Urinary bladder (tissue), 4 donors: ENCODE measurements at places on chromosomes 2 and 18.

GRCh38 chr2:24181849-24182248 lies 7.0 kb downstream of the FAM228A start:
- DNase-seq: no peak

DNA sequence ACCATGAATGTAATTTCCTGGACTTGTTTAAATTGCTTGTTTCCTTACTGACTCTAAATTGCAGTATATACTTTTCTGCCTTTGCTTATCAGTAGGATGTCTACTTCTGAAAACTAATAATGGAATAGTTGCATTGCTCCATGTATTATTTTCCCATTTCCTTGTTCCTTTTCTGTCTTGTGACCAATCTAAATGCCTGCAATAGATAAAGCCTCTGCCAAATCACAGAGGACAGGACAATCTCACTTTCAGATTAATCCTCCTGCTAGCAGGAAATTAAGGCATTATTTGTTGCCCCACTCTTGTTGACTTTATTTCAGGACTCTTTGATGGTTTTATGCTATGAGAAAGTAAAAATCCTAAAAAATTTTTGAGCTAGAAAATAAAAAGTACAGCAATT lies 4.7 kb upstream of the ESCO1 start:
- no peak for DNase-seq

GRCh38 chr2:64785245-64785644 lies 131.5 kb upstream of the SERTAD2 start:
- no peak for DNase-seq

- no peak for DNase-seq
Measured at GRCh38 chr18:62281684-62282083, 43.4 kb upstream of the TNFRSF11A start.
